ENCODE measurements at places on chromosomes 3 and 15. TPM values are rescaled to one million over a fixed set of nuclear protein-coding genes. Genes with fewer than 3 reads are reported as not detected.

- no peaks in the 10 kb centered on the region for H3K27me3 ChIP-seq
- H3K27ac ChIP-seq = no peak overlapping the region
- no peaks in the 10 kb centered on the region for H3K4me1 ChIP-seq
- H3K4me3 ChIP-seq = no peak overlapping the region
- no peak for DNase-seq
- no peaks in the 10 kb centered on the region for H3K36me3 ChIP-seq
These were observed 229.2 kb downstream of the TJP1 start for GRCh38 chr15:29593111-29593510.

GRCh38 chr15:78407608-78408354 lies 30.2 kb upstream of the IREB2 start:
- H3K27ac ChIP-seq = no peak overlapping the region
- DNase-seq = peak; percentile 56
- H3K27me3 ChIP-seq = no peaks in the 10 kb centered on the region
- no peak overlapping the region for H3K4me3 ChIP-seq
- H3K36me3 ChIP-seq = no peaks in the 10 kb centered on the region

- H3K4me1 ChIP-seq = no peaks in the 10 kb centered on the region
- peak overlapping the region; percentile 47 for H3K27ac ChIP-seq
- H3K27me3 ChIP-seq = no peaks in the 10 kb centered on the region
- no peak for DNase-seq
These were observed 467 bp downstream of the TIPIN start for GRCh38 chr15:66356077-66356358.

The HCLS1 gene
- polyA plus RNA-seq = 0.29 TPM

DNA sequence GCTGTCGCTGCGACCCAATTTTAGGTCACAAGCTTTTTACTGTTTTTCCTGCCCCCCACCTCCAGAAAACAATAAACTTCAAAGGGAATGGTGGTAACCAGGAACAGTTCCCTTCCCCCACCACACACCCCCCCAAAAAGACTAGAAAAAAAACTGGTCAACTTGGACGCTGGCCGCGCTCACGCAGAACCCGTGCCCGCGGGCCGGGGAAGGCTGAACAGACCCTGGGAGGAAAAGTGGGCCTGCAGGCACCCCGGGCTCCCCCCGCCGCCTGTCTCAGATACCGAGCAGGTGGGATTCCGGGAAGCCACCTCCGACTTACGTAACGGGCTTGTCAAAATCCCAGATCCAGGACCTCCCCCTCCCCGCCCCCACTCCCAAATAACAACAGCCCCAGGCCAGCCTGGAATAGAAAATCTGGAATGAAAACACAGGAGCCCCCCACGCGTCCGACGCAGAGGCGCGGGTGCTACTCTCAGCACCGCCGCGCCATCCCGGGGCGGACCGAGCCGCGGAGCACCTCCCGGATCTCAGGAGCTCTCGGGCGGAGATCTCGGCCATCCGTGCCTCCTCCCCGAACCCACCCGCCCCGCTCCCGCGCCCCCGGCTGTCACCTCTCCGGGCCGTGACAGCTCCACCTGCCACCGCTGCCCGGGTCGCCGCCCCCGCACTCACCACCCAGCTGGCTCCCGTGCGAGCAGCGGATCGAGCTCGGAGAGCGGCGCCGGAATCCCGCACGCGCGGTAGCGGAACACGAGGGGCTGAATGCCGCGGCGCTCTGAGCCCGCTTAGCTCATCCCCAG lies 557 bp downstream of the DENND4A start:
- H3K36me3 ChIP-seq = no peaks in the 10 kb centered on the region
- H3K4me1 ChIP-seq = peaks cover 3% of the 10 kb centered on the region
- H3K27me3 ChIP-seq = no peaks in the 10 kb centered on the region
- no peak for DNase-seq
- peak overlapping the region; percentile 79 for H3K4me3 ChIP-seq

GRCh38 chr3:13513051-13513912 lies 33.2 kb downstream of the HDAC11 start:
- H3K27ac ChIP-seq = no peak overlapping the region
- peak; percentile 70 for DNase-seq
- no peaks in the 10 kb centered on the region for H3K27me3 ChIP-seq
- H3K4me3 ChIP-seq = no peak overlapping the region
- H3K36me3 ChIP-seq = no peaks in the 10 kb centered on the region

The ARL14 gene
- not detected for polyA plus RNA-seq

The IDH3A gene
- polyA plus RNA-seq = 33.2 TPM

The CAND2 gene
- polyA plus RNA-seq = 1.5 TPM

The CYP19A1 gene
- polyA plus RNA-seq = 0.03 TPM

DNA sequence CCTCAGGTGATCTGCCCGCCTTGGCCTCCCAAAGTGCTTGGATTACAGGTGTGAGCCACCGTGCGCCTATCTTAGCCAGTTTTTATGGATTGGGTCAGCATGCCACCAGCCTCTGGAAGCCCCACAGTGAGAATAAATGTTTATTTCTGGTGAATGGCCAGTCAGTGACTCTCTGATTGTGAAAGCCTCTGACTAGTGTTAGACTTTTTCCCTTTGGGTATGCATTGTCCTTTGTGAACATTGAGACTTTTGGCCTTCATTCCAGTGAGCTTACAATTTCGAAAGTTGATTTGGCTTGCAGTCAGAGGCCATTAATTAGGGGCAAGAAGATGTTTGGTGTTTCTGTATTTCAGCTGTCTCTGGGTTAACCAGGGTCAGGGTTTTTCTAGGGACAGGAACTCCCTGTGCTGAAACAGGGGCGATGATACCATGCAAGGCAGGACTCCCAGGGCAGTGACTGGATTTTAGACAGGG lies 274.5 kb upstream of the C2CD4B start:
- H3K4me1 ChIP-seq = peaks cover 7% of the 10 kb centered on the region
- H3K36me3 ChIP-seq = no peaks in the 10 kb centered on the region
- H3K27ac ChIP-seq = no peak overlapping the region
- no peak overlapping the region for H3K4me3 ChIP-seq

- no peak overlapping the region for H3K4me3 ChIP-seq
- H3K27me3 ChIP-seq = no peaks in the 10 kb centered on the region
- H3K4me1 ChIP-seq = no peaks in the 10 kb centered on the region
- DNase-seq = no peak
- H3K36me3 ChIP-seq = no peaks in the 10 kb centered on the region
- no peak overlapping the region for H3K27ac ChIP-seq
These were observed 11.3 kb downstream of the CYP19A1 start for GRCh38 chr15:51327081-51327480.

DNA sequence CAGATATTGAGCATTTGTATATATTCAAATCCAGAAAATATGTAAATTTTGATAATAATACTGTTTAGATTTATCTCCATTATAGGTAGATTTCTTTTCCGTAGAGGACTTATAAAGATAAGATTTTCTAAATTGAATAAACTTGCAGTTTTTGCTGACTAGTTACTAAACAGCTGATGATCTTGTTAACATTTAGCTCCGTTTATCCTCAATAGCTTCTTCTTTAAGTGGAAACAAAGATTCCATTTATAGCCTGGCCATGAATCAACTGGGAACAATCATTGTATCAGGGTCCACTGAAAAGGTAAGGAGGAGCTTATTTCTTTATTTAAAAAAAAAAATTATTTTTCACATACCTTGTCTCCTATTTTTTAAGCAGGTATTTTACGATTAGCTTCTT lies 16.7 kb downstream of the WDR48 start:
- no peaks in the 10 kb centered on the region for H3K27me3 ChIP-seq
- DNase-seq = no peak
- H3K27ac ChIP-seq = no peak overlapping the region
- H3K4me1 ChIP-seq = no peaks in the 10 kb centered on the region
- no peak overlapping the region for H3K4me3 ChIP-seq
- H3K36me3 ChIP-seq = peaks cover 43% of the 10 kb centered on the region

GRCh38 chr3:8722808-8723207 lies 10.8 kb upstream of the CAV3 start:
- DNase-seq = no peak
- no peak overlapping the region for H3K4me3 ChIP-seq
- H3K36me3 ChIP-seq = no peaks in the 10 kb centered on the region
- no peaks in the 10 kb centered on the region for H3K4me1 ChIP-seq

GRCh38 chr15:48409623-48410022 lies 78.4 kb downstream of the DUT start:
- no peak for DNase-seq
- H3K27me3 ChIP-seq = no peaks in the 10 kb centered on the region
- H3K4me1 ChIP-seq = peaks cover 5% of the 10 kb centered on the region
- H3K36me3 ChIP-seq = peaks cover 71% of the 10 kb centered on the region
- H3K4me3 ChIP-seq = no peak overlapping the region
- H3K27ac ChIP-seq = peak overlapping the region; percentile 7

DNA sequence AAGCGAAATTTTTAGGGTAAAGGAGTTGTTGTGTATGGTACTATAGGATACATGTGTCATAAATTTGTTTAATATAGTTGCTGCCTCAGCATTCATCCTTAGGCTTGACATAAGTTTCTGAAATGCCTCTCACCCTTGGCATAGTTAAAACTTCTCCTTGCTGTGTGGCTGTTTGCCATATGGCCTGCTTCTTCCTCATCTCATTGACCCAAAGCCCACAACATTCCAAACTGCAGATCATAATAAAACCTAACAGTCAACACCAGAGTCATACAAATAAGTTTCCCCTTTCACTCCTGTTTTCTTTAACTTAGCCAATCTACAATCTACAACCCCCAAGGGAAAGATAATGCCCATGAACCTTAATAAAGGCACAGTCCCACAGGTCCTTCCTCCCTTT lies 136.6 kb downstream of the TMCC1 start:
- no peak for DNase-seq
- no peaks in the 10 kb centered on the region for H3K4me1 ChIP-seq
- no peaks in the 10 kb centered on the region for H3K27me3 ChIP-seq
- H3K36me3 ChIP-seq = peaks cover 4% of the 10 kb centered on the region
- H3K27ac ChIP-seq = no peak overlapping the region

The LTF gene
- polyA plus RNA-seq = not detected

The EDEM1 gene
- polyA plus RNA-seq = 25.2 TPM

- no peak overlapping the region for H3K4me3 ChIP-seq
- no peaks in the 10 kb centered on the region for H3K27me3 ChIP-seq
- no peak overlapping the region for H3K27ac ChIP-seq
- H3K4me1 ChIP-seq = peaks cover 25% of the 10 kb centered on the region
- DNase-seq = no peak
- no peaks in the 10 kb centered on the region for H3K36me3 ChIP-seq
These were observed 34.2 kb upstream of the PRR23E start for GRCh38 chr3:127158614-127159229.

The ZNF385D gene
- polyA plus RNA-seq = 1.3 TPM

- no peaks in the 10 kb centered on the region for H3K4me1 ChIP-seq
- no peak overlapping the region for H3K4me3 ChIP-seq
- no peaks in the 10 kb centered on the region for H3K27me3 ChIP-seq
These were observed 367 bp downstream of the OR4F6 start for GRCh38 chr15:101803676-101804075.

The DNAH12 gene
- 0.03 TPM for polyA plus RNA-seq

- DNase-seq = no peak
- peaks cover 4% of the 10 kb centered on the region for H3K4me1 ChIP-seq
- no peak overlapping the region for H3K27ac ChIP-seq
- H3K4me3 ChIP-seq = no peak overlapping the region
- no peaks in the 10 kb centered on the region for H3K36me3 ChIP-seq
These were observed 1.6 kb upstream of the DNAH12 start for GRCh38 chr3:57545636-57546268.

DNA sequence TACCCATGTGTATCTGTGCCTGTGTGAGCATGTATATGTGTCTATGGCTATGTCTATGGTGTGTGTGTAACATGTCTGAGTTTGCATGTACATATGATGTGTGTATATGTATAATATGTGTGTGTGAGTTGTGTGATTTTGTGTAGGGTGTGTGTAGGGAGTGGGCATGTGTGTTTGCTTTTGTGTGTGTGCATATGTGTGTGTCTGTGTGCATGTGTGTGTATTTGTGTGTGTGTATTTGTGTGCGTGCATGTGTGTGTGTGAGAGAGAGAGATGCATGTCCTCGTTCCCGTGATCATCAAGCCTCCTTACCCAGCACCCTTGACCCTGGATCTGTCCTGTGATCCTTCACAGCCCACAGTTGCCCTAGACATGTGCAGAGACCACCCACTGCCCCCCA lies 79.5 kb downstream of the LINGO1 start:
- peaks cover 11% of the 10 kb centered on the region for H3K4me1 ChIP-seq
- no peaks in the 10 kb centered on the region for H3K36me3 ChIP-seq
- H3K27ac ChIP-seq = no peak overlapping the region
- H3K4me3 ChIP-seq = no peak overlapping the region
- H3K27me3 ChIP-seq = no peaks in the 10 kb centered on the region

DNA sequence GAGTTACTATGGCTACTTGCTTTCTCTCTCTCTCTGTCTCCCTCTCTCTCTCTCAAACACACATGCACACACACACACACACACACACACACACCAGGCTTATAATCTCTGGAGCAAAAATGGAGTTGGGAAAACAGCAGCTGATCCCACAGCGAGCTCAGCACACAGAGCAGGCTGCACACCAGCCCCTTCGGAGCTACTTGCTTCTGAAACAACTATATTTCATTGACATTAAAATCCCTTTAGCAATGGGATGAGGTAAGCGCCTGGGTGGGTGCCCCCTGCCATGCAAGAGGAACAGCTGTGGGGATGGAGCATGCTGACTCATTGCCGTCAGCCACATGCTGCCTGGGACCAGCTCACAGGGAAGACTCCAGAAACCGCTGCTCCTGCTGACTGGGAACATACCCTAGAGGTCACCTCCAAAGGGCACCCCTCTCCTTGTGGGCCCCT lies 45.7 kb downstream of the B3GNT5 start:
- no peak for DNase-seq
- no peaks in the 10 kb centered on the region for H3K27me3 ChIP-seq

- no peaks in the 10 kb centered on the region for H3K36me3 ChIP-seq
- no peaks in the 10 kb centered on the region for H3K27me3 ChIP-seq
- no peak overlapping the region for H3K4me3 ChIP-seq
- no peak overlapping the region for H3K27ac ChIP-seq
These were observed 62.1 kb upstream of the SLC6A11 start for GRCh38 chr3:10753964-10754363.

DNA sequence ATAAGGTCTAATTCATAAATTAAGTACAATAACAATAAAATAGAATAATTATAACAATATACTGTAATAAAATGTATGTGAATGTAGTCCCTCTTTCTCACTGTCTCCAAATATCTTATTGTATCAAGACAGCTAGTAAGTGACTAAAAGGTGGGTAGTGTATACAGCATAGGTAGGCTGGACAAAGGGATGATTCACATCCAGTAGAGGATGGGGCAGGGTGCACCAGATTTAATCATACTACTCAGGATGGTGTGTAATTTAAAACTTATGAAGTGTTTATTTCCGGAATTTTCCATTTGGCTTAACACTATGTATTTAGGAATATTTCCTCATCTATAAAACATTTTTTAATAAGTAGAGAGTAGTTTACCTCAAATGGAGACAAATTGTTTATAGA lies 876.1 kb upstream of the CADM2 start:
- H3K4me3 ChIP-seq = no peak overlapping the region
- no peaks in the 10 kb centered on the region for H3K27me3 ChIP-seq
- H3K36me3 ChIP-seq = no peaks in the 10 kb centered on the region
- no peak overlapping the region for H3K27ac ChIP-seq

The CPNE4 gene
- polyA plus RNA-seq = not detected

- peaks cover 4% of the 10 kb centered on the region for H3K4me1 ChIP-seq
- no peaks in the 10 kb centered on the region for H3K27me3 ChIP-seq
- H3K27ac ChIP-seq = no peak overlapping the region
- H3K36me3 ChIP-seq = no peaks in the 10 kb centered on the region
- DNase-seq = no peak
These were observed 38.5 kb downstream of the RPLP1 start for GRCh38 chr15:69491038-69491505.

Data from SK-N-SH (cell line).